Activated CD4-positive, alpha-beta T cell treated with anti-CD3 and anti-CD28 coated beads, Interleukin-2, amount 50 U/mL, for 48 hours (primary cell): ENCODE measurements at places on chromosomes 7 and 10.

- peak; percentile 23 for DNase-seq
Observed at GRCh38 chr7:93890464-93891068, at the start of gene TFPI2. TSS of gene TFPI2 (minus strand) at chr7:93890753. CDS start at chr7:93890678, 75 bp downstream.

GRCh38 chr10:22683140-22683389, 31.3 kb downstream of the PIP4K2A start:
- no peak for DNase-seq

DNA sequence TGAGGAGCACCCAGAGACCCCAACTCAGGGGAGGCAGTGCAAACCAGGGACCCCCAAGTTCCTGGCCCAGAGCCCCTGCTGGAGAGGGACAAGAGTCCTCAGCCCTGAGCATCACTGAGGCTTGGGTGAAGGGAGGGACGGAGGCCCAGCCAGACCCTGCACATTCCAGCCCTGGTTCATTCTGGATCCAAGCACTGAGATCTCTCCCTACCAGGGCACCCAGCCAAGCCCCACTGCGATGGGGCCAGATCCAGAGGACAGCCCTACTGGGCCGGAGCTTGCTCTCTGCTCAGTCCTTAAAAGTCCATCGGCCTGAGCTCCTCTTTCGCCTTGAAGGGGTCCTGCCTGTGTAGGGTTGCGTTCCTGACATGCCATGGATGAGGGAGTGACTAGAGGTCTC, 40.5 kb upstream of the RABGEF1 start:
- no peak for DNase-seq

GRCh38 chr10:80585812-80586211, 48.1 kb downstream of the SH2D4B start:
- DNase-seq: no peak

- no peak for DNase-seq
Observed at GRCh38 chr10:100745882-100746783, 751 bp downstream of the PAX2 start.

DNA sequence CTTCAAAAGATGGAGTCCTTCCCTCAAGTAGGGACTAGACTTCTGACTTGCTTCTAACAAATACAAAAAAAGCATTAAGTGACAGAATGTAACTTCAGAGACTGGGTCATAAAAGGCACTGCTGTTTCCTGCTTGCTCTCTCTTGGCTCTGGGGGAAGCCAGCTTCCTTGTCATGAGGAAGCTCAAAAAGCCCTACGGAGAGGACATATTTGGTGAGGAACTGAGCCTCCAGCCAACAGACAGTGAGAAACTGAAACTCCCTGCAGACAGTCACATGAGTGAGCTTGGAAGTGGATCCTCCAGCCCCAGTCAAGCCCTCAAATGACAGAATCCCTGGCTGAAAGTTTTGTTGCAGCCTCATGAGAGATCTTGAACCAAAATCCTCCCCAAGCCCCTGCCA, 26.3 kb upstream of the SLC35G1 start:
- no peak for DNase-seq

- DNase-seq: no peak
Observed at GRCh38 chr10:101563497-101564040, 24.5 kb downstream of the POLL start.

GRCh38 chr10:20215547-20216152, 399.4 kb downstream of the PLXDC2 start:
- no peak for DNase-seq

DNA sequence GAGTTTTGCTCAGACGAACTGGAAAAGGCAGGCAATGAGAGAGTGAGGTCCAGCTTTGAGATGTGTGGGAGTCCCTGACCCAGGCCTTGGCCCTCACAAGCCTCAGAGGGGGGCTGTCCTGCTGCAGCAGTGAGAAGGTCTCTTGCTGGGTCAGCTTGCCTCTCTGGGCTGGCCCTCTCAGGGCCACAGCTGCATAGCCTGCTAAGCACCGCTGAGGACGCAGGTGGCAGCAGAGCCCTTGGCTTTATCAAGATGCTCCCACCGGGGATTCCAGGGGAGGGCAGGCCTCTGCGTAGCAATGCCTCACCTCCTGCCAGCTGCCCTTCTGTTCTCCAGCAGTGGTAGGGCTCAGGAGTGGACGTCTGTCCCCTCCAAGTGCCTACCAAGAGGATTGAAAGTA, 128.7 kb downstream of the COBL start:
- no peak for DNase-seq

DNA sequence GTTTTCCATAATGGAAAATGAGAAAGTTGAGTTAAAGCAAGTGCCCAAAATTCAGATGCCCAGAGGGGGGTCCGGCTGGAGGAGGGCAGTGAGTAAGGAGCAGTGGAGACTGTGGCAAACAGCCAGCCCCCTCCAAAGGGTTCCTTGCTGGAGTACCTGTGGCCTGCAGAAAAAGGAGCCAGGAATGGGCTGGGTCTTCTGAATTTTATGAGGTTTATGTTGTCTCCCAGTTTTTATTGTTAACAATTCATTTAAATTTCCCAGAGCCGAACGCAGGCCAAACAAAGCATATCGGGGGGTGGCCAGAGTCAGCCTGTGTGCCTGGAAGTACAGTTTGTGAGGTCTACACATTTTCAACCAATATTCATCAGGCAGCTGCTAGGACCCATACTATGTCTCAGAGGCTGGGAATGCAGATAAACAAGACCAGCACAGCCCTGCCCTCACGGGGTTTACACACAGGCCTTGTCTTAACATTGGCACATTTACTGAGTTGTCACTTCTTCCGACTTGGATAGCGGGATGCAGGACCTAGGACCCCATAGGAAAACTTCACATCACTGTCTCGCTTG, 12.9 kb upstream of the CSGALNACT2 start:
- DNase-seq: no peak

GRCh38 chr10:60801522-60801921, 23.2 kb downstream of the CDK1 start:
- no peak for DNase-seq

DNA sequence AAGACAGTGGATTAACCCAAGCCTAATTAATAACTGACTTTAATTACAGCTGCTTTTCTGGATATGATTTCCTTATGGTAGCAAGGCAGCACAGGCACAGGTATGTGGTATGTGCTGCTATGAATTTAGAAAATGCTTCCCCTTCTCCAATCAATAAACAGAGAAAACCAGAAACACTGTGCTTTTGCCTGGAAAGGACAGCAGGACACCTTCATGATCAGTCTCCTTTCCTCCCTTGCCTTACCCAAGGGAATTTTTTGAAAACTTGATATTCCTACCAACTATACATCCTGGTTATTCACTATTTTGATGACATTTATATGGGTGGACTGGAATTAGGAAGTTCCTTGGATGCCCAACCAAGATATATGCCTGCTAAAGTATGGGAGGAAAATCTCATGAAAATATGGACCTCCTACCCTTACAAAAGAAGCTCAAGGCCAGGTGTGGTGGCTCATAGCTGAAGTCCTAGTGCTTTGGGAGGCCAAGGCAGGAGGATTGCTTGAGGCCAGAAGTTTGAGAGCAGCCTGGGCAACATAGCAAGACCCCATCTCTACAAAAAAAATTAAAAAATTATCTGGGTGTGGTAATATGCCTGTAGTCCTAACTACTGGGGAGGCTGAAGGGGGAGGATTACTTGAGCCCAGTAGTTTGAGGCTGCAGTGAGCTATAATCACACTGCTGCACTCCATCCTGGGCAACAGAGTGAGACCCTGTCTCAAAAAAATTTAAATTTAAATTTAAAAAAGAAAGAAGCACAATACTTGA, 106.3 kb upstream of the WAC start:
- DNase-seq: no peak

- no peak for DNase-seq
Observed at GRCh38 chr10:67242528-67242927, 316.7 kb downstream of the LRRTM3 start.

DNA sequence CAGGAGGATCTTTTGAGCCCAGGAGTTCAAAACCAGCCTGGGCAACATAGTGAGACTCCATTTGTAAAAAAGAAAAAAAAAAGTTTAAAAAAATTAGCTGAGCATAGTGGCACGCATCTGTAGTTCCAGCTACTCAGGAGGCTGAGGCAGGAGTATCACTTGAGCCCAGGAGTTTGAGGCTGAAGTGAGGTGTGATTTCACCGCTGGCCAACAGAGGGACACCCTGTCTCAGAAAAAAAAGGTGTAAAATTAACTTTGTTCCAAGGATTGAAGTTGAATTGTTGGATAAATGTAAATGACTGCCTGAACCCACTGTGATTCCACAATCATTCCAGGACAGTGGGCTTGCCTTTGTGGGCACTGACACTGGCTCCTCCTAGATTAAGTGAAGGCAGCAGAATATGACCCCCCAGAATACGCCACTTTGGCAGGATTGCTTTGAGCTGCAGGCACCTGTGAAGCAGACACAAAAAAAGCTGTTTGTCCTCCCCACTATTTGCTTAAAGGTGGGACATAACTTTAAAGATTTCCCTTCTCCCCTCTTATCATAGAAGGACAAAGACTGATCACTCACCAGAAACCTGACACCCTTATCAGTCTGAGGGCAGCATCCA, 57.2 kb upstream of the FOXI2 start:
- DNase-seq: no peak

- no peak for DNase-seq
Observed at GRCh38 chr7:87151729-87152111, 533 bp upstream of the DMTF1 start.

DNA sequence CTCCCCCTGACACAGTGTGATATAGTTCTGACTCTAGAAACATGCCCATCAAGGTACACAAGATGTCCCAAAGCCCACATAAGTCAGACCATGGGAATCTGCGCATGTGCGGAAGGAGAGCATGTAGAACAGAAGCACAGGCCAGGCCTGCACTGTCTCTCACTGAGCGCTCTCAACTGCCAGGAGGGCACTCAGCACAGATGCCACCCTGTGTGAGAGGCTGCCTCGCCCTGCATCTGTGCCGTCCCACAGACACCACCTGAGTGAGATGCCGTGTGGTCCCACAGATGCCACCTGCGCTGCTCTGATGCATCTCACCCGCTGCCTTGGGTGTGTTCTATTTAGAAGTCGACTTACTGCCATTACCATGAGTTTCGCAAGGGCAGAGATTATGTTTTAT, 98.4 kb downstream of the VOPP1 start:
- DNase-seq: no peak

DNA sequence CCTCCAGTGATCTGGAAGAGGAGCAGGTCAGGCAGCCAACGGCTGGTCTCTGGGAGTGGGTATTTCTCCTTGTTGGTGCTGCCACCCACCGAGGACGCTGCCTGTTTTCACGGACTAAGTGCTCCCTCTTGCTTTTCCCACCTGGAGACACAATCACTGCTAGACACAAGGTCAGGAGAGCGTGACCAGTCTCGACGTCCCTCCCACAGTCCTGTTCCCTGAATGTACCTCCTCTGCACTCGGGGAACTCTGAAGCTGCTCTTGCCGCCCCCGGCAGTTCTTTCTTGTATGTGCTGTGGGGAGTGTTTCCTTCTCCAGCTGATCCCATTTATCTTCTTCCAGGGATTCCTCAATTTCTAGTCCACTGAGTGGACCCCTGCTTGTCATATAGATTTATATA, 89.4 kb downstream of the CYTH3 start:
- DNase-seq: no peak
